ENCODE measurements at places on chromosomes 6 and 20. TPM values are rescaled to one million over a fixed set of nuclear protein-coding genes. Genes with fewer than 3 reads are reported as not detected.

RFX6 gene
- total RNA-seq: not detected

PHACTR3 gene
- 0.34 TPM for total RNA-seq

DNA sequence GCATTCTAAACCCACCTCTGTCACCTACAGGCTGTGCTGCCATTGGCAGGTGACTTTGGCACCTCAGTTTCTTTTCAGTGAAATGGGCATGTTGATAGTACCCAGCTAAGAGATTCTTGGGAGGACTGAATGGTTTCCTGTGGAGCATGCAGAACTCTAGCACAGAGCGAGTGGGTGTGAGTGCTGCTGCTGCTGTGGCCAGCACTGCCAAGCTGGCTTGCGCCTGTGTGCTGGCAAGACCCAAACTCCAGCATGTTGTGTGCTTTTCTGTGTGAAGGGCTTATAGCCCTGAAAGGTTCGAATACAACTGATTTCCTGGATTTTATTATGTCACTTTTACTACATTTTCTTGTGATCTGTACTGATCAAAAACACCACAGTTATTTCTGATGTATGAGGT lies 78.1 kb upstream of the KIF25 start:
- H3K4me3 ChIP-seq: no peak overlapping the region
- H3K36me3 ChIP-seq: peaks cover 29% of the 10 kb centered on the region
- H3K4me1 ChIP-seq: no peaks in the 10 kb centered on the region
- no peak overlapping the region for H3K27ac ChIP-seq
- DNase-seq: no peak
- H3K27me3 ChIP-seq: no peaks in the 10 kb centered on the region

DNA sequence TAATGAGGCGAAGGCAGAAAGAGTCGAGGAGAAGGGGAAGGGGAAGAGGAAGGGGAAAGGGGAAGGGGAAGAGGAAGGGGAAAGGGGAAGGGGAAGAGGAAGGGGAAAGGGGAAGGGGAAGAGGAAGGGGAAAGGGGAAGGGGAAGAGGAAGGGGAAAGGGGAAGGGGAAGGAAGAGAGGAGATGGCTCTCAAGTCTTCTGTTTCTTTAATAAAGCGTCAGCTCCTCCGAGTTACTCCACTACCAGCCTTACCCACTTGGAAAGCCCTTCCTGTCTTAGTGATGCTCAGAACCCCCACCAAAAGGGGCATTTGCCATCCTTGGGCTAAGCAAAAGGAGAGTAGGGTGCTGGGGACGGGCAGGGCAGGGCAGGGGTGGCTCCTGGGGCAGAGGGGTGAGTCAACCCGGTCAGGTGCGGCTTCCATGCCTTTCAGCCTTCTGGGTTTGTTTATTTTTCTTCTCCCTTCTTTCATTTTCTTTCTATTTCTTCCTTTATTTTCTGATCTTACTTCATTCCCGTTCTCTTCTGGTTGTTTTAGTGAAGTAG lies 476 bp upstream of the CLIC5 start:
- peaks cover 9% of the 10 kb centered on the region for H3K27me3 ChIP-seq
- no peak overlapping the region for H3K4me3 ChIP-seq
- H3K36me3 ChIP-seq: no peaks in the 10 kb centered on the region
